Activated CD4-positive, alpha-beta T cell treated with anti-CD3 and anti-CD28 coated beads, Interleukin-2, amount 10 ng/mL, durations not matched to agents 7 days and 5 days (primary cell): ENCODE measurements at places on chromosomes 12 and 14. TPM values are rescaled to one million over a fixed set of nuclear protein-coding genes. Genes with fewer than 3 reads are reported as not detected.

The TRHDE gene
- total RNA-seq, result not detected

The PCED1B gene
- 59.7 TPM for total RNA-seq

- no peak for DNase-seq
These were observed 164.9 kb downstream of the NAV3 start for GRCh38 chr12:77995436-77996167.

DNA sequence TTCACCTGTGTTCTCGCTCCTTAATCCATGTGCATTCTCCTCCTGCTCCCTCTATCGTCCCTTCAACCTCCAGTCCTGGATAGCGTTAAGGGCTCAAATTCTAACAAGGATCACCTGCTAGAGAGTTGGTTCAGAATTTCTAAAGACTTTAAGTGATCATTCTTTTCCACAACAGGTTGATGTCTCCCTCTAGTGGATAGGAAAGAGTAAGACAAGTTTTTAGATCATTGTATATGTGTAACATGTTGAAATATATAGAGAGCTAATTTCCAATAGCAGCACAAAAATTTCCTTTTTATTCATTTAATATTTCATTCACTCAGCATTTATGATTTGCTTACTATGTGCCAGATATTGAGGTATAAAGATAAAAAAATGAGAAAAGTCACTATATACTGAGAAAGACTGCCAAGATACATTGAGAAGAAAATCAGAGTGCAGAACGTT, 9.3 kb upstream of the ESR2 start:
- DNase-seq, result no peak

- DNase-seq, result no peak
These were observed 27.8 kb downstream of the SMCO2 start for GRCh38 chr12:27474344-27474743.

DNA sequence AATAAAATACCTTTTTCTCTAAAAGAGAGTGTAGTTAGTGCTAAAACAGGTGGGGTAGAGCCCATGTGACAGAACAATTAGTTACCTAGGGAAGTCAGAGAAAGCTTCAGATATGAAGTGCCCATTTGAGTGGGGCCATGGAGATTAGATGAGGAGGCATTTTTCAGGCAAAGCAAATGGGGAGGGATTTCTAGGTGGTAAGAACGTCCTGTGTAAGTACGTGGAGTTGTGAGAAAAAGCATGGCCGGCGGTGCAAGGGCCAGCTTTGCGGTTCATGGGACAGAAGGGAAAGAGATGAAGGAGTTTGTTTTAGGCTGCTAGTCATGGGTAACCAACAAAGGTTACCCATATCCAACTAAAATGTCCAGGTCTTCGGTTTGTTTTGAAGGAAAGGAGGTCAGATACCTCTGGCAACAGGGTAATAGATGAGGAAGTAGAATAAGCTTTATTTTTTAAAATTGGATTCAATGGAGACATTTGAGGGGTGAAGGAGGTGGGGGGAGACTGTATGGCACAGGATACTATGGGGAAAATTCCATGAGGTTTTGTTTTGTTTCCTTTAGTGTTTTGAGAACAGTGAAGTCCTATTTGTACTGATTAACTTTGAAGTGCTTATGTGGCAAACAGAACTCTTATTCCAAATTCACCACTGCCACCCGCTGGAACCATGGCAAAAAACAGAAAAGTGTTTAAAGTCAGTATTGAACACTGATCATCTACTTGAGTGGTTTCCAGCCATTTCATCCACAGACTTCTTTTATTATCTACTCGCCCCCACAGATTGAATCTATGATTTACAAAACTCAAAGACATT, 10.0 kb upstream of the SNRPF start:
- DNase-seq, result peak; percentile 16

The SLC25A21 gene
- total RNA-seq, result not detected

DNA sequence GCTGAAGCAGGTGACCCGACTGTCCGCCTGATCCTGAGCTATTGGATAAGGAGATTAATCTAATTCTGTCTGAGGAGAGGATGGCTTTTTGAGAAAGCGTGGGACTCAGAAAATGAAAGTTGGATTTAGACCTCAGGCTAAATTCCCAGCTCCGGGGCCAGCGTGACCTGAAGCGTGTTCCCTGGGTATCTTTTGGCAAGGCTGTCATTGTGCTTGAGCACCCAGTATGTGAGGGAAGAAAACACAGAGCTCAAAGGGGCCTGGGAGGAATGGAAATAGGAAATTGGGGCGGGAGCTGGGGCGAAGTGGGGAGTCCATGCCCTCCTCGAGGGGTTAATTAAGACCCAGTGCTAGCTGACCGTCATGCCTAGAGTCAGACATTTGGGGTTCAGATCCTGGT, 17.5 kb upstream of the CCDC63 start:
- no peak for DNase-seq

DNA sequence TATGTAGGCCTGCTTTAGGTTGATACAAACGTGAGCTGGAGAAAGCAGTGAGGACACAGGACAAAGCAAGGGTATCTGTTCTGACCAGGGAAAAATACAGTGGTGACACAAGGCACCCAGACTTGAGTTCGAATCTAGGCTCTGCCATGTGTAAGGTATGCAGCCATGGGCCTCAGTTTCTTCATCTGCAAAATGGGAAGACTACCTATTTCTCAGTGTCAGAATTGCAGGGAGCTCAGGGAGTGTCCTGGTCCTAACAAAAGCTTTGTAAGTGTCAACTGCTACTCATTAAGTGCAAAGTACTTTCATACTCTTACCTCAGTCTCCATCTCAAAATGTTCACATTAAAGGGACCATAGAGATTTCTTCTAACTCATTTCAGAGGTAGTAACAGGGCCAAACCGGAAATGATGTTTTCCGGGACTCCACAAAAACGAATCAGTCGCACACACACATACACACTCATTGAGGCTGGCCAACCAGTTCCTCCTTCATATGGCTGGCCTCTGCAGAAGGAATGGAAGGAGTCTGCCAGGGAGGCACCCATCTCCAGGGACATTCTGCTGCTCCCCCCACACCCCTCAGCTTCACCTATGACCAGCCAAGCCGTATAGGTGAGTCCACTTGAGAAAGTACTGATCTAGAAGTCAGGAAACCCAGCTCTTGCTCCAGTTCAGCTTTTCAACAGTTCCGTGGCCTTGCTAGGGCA, 7.8 kb downstream of the CTDSP2 start:
- peak; percentile 51 for DNase-seq
